ENCODE measurements at places on chromosomes 13 and 19.
A peak's percentile ranks its signal among the peaks of the same experiment; 100 is the strongest.

- DNase-seq: peak; percentile 60
Observed at GRCh38 chr13:36395280-36395679, 37.0 kb upstream of the CCNA1 start.

DNA sequence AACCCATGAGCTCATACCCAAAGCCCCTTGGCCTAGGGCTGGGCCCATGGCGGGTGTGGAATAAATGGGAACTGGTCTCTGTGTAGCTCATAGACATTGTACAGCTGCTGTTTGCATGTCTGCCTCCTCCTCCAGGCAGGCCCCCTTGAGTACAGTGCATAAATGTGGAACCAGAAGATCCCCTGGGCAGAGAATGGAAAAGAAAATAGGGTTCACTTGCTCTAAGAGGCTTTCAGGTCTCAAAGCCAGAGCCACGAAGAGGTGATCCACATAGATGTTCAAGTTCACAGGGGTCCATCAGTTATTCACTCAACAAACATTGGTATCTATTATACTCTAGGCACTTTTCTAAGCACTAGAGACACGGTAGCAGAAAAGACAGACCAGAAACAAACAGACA lies 79.2 kb upstream of the CACNA1A start:
- DNase-seq: no peak

GRCh38 chr19:11494634-11495285 lies 10.9 kb downstream of the ZNF653 start:
- DNase-seq: no peak

GRCh38 chr19:12636631-12637030 lies 25.9 kb downstream of the ZNF791 start:
- DNase-seq: no peak

DNA sequence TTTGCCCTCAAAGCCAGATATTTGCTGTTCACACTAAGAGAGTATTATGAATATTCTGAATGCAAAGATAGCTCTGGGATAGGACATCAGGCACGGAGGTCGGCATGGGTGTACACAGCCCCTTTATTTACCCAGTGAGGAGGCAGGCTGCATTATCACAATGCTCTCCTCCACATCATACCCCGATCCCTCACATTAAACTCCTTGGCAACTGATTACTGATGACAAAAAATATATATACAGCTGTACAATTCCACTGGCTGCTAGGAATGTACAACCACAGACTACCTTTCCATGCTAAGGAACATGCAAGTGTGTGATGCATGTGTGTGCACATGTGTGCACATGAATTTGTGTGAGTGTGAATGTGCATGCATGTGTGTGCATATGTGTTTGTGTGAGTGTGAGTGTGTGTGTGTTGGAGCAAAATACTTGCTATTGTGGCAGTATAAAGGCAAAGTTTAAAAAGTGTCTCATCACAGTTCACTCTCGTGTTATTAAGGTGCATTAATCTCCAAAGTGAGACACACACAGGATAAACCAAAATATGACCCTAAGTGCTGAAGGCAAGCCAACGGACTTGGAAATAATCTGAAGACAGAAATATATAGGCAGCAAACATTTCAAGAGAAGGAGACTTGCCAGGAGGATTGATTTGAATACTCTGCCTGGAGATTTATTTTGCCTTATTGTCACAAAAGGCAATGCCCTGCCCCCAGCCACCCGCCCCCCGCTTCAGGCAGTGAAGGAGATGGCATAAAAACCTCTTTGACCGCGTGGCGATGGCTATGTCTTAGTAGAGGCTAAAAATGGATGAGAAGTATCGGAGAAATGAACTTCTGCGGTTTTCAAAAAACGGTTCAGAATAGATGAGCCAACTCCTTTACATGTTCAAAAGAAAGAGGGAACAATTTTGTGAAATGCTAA lies 274.8 kb downstream of the TSHZ3 start:
- DNase-seq: peak; percentile 16
